Stimulated activated CD8-positive, alpha-beta memory T cell treated with anti-CD3 and anti-CD28 coated beads, Interleukin-15, amount 100 ng/mL, for 4 hours (primary cell): ENCODE measurements at places on chromosomes 1 and 21.

DNA sequence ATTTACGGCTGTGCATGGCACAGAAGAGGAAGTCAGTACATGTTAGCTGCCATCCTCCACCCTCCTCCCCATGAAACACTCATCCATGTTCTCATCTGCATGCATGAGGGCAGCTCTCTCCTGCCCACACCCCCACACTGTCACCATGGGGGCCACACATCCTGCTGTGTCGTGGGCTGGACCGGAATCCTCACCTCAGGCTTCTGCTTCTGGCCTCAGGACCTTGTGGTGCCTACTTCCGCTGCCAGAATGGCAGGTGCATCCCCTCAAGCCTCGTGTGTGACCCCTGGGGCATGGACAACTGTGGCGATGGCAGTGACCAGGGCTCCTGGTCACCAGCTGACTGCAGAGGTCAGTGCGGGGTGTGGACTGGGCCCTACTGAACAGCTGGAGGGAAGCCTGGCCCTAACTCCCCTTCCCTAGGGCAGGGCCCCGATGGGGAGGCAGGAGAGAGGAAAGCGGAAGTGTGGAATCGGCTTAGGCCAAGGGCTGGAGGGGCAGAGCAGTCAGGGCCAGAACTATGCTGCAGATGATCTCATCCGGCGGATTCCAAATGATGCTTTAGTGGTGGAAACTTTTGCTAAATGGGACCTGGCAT, 3.8 kb downstream of the LDLRAD2 start:
- no peak for DNase-seq

DNA sequence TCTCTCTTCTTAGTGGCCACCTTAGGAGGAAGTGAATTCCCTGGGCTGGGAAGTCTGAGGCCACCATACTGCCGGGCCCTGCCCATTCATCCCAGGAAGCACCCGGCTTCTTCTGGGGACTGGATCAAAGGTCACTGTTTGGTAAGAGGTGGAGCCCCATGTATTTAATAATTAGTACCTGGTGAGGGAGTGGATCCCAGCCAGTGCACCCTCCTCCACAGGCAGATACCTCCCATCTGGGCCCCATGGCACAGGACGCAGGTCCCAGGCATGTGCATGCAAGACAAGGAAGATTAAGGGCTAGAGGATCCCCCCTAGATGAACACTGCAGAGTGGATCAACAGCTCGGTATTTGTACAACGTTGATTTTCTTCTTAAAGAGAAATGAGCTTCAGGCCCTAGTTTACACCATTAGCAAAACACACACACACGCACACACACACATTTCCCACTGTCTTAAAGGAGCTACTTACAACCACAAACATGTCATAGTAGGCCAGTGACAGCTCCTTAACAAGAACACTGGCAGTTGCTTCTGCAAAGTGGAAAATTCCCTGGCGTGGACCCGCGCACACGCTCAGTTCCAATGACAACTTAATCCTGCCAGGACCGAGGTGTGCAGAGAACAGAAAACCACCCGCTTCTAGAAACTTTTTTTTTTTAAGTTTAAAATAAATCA, 90.7 kb downstream of the MRPL37 start:
- no peak for DNase-seq

GRCh38 chr1:234478152-234478480, 863 bp downstream of the TARBP1 start:
- peak; percentile 57 for DNase-seq

DNA sequence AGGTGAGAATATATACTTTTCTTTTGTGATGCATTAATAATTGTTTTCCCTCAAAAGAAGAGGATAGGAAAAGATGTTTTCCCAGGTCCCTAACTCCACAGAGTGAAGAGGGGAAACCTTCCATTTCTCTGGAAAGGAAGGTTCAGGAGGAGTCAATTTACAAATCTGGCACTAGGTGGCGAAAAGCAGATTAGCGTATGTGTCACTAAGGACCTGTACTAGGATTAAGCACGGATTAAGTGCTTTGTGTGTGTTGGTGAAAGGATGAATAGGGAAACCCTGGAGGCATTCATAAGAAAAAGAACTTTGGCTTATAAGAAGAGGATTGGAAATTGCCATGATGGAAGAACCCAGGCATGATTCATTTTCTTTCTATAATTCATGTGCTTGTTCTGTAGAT, 410.1 kb upstream of the PLXNA2 start:
- DNase-seq, result no peak

- DNase-seq, result no peak
Observed at GRCh38 chr1:53388963-53389362, 61.1 kb upstream of the LRP8 start.

DNA sequence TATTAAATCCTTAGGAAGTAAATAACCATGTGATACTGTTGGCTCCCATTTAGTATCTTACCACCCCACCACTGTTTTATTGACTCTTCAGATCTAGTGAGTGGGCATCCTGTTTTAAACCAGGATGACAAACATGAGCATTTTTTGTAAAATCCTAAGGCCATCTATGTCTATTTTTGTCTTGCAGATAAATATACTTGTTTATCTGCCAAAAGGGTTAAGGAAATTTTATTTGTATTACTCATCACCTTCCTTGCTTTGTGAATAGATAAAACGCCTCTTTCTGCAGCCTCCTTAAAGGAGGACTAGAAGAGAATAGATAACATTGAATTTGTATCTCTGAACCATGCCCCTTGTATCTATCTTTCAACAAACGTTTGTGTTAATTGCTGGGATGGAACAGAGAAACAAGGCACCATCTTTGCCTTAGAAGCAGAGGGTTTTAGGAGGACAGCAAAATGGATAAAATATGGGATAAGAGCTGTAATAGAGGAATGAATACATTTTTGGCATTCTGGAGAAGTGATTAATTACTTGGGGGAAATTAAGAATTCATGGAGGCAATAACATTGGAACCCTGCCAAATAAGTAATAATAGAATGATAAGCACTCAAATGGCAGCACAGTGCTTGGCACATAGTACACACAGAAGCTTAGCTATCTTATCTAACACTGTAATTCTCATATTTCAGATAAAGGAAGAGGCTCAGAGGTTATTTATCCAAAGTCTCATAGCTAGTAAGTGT, 14.7 kb downstream of the YTHDF2 start:
- DNase-seq, result no peak

- no peak for DNase-seq
Observed at GRCh38 chr1:18764362-18764761, 95.1 kb downstream of the TAS1R2 start.

DNA sequence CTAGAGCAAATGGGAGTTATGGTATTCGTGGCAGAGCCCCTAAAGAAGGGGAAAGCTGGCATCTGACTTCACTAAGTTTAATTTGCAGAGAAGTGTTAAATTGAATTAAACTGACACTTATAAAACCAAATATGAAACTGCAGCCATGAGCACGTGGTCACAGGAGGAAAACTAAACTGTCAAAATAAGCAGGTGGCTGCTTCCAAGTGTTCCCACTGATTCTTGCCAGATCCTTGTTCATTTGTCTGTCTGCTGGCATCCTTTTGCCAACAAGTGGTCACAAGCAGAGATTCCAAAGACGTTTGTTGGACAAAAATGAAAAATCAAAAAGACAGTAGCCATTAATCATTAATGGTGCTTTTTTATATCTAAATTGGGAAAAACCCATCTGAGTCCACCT, 6.5 kb upstream of the CELA2B start:
- DNase-seq, result no peak

- DNase-seq, result no peak
Observed at GRCh38 chr1:212529211-212529741, 79.3 kb upstream of the ATF3 start.

DNA sequence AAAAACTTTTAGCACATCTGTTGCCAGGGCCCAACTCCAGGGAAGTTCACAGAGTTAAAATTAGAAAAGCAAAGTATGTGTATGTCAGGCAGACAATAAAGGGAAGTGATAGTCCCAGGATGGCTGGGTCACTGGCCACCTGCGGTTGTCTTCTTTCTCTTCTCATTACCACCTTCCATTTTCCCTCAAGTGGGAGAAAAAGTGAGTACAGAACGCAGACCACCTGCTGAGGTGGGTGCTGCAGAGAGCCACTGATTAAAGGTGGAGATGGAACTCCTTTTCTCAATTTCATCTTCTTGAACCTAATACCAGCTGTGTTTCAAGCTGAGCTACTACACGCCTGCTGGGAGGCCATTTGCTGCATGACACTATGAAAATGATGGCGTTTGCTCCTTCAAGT, 88.8 kb upstream of the PDE4B start:
- no peak for DNase-seq

DNA sequence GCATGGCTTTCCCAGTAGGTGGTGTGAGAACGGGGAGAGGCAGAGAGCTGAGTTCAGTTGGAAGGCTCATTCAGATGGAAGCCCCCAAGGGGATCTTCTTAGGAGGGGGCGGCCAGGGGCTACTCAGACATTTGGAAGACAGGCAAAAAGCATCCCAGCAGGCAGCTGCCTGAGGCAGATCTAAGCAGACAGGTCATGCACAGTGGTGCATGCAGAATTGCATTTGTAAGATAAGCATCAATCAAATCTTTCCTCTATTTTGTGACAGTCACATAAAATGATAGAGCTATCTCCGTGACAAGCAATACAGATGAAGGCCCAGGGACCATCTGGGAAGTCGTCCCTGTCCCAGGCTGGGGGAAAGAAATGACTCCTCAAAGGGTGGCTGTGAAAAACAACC, 3.8 kb downstream of the RAB3B start:
- DNase-seq, result no peak

DNA sequence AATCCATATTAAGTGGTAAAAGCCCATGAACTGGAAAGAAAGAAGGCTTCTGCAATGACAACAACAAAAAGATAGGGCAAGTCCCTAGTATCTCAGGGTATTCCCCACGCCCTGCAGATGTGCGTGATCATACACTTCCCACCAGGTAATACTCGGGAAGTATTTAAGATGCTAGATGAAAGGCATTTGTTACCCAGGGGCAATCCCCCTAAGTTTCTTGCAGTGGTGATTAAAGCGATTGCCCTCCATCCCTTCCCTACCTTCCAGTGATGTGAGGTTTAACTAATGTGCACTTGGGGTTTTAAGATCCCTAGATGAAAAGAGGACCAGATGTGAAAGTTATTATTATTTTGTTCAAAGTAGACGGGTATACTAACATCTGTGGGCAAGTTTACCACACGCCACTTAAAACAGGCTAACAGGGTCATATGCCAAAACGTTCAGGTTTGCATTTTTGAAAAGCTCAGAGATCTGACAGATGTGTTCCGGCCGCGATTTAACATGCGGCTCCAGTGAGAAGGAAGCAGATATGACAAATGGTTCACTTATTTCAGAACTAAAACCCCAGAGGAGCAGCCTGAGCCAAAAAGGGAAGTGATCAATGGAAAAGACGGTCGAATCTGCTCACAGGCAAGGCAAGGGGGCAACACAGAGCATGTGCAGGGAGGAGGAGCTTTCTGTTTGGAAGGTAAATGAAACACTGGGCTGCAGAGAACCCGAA, 17.4 kb downstream of the TIAM1 start:
- DNase-seq, result peak; percentile 34

- no peak for DNase-seq
Observed at GRCh38 chr1:32508761-32509160, 30.5 kb upstream of the ZBTB8A start.

DNA sequence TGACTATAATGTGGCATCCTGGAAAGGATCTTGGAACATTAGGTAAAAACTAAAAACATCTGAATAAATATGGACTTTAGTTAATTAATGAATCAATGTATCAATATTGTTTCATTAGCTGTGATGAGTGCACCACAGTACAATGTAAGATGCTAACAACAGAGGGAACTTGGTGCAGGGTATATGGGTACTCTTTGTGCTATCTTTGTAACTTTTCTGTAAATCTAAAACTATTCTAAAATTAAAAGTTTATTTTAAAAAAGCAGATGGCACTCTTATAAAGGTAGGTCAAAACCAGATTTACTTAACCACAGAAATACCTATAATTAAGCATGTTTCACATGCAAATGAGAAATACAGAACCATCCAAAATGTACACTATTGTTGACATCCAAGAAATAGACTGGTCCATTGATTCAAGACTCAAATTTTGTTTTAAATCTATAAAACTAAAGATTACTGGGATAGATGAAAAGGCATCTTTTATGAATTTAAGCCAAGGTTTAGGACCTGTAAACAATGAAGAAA, 38.4 kb downstream of the ACBD3 start:
- DNase-seq, result no peak

- DNase-seq, result no peak
Observed at GRCh38 chr1:195236991-195237889, 1371.0 kb downstream of the KCNT2 start.

DNA sequence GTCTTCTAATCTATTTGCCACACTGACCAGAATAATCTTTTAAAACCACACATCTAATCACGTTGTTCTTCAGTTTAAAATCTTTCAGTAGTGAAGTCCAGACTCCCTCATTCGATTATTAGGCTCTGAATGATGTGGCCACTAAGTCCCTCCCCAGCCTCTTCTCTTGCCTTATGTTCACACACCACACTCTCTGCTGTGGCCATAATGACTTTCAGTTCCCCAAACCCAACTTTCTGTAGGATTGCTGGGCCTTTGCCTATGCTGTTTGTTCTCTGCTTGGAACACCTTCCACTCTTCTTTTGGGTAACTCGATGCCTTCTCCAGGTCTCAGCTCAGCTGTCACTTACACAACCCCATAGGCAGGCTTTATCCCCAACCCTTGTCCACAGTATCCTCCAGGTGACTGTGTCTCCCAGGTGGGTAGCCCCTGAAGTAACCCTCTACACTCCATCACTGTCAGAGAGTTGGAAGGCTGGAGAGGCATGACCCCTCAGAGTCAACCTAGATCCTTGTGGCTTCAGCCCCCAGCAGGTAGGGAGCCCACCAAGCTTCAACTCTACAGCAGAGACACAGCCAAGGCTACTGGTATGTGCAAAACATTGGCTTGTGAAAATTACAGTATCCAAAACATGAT, 8.4 kb upstream of the SLC37A1 start:
- no peak for DNase-seq

DNA sequence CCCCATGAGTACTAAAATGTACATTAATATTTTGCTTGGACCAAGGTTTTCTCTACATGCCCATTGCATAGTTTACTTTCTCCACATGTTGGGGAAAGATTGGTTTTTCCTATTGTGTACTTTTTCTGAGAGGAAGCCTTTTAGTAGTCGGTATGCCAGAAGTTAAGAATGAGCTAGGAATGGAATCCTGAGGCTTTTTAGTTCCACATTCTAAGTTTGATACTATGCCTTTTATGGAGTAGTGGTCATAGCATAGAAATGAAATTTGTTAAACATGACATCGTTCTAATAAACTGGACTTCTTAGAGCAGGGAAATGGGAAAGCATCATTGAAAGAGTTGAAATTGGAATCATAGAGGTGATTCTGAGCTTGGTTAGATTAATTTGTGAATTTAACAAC, 64.3 kb downstream of the BCL9 start:
- no peak for DNase-seq

- no peak for DNase-seq
Observed at GRCh38 chr21:22297575-22297974, 1299.4 kb downstream of the NCAM2 start.

- no peak for DNase-seq
Observed at GRCh38 chr1:234603221-234604204, 6.5 kb downstream of the IRF2BP2 start.
